ENCODE measurements at places on chromosomes 1 and 21.
A peak's percentile ranks its signal among the peaks of the same experiment; 100 is the strongest.

DNA sequence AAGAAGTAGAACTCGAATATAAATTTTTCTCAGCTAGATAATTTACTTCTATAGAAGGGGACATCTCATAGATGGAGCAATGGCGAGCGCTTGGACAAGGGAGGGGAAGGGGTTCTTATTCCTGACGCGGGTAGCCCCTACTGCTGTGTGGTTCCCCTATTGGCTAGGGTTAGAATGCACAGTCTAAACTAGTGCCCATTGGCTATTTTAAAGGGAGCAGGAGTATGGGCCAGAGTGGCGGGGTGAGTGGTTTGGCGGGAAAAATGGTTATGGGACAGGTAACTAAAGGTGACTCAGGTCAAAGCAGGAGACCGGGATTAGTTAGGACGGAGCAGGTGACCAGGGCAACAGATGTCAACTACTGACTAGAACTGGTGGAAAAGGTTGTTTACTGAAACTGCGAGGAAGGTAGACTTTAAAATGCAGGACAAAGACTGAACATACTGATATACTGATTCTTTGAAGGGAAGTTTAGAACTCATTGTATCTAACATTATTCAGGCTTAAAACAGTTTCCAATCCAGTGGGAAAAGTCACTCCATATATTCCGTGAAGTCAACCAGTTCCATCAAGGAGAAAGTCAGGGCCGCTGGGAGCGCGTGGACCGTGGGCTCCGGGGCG is 940 bp upstream of the ATAD3A start:
- peak; percentile 26 for DNase-seq

DNA sequence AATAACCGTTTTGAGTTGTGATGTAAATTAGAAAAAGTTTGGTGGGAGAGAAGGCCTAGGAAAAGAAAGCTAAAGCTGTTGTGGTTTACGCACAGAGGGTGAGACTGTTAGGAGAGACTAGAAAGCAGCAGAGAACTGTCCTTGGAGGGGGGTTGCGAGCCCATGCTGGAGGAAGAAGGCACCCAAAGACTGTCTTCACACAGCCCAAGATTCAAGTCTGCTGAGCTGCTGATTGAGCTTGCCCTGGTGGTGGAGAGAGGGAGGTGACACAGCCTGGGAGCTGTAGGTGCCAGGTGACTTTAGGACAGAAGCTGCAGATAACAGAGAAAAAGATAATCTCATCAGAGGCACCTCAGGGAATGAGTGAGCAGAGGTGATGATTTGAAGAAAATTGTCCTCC is 18.3 kb upstream of the TLR5 start:
- no peak for DNase-seq

DNA sequence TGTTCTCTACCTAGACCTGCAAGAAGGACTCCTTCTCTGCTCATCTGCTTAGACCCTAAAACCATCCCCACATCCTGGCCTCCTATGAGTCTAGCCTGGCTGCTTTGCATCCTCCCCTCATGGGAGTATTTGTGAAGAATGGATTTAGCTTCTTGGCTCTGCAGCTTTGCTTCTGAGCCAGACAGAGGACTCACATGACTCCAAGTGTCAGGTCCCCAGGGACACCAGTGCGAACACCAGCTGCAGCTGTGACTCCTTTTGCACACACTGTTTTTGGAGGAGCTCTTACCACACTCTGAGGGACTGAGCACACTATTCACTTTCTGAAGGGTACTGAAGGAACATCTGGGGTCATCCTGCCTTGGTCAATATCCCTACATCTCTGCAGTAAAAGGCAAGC is 131.8 kb upstream of the SGIP1 start:
- DNase-seq = no peak

- no peak for DNase-seq
These were observed 120.3 kb downstream of the TM2D1 start for GRCh38 chr1:61604684-61605083.

DNA sequence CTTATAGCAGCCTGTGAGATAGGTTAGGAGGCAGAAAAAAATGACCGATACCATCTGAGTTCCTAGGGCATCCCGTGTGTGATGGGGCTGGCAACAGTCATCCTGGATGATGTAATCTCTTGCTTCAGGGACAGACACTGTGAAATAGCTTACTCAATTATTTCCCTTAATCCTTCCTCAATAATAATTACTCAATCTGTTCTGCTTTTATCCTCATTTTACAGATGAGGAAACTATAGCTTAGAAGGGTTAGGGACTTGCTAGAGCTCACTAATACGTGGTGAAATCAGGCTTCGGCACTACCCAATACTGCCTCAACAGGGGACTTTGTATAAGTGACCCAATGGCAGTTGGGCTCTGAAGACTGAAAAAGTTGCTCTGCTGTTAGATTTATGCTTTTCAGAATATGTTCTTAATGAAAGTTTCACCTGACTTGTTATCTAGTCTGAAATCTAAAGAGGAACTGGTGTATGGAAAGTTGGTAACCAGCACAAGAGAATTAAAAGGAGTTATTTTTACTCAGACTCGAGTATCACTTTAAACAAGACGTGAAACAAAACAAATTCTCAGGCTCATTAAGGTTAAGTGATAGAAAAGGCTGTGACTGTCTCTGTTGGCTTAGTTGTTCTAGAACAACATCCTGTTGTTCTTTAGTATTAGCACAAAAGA is 14.4 kb downstream of the CD55 start:
- no peak for DNase-seq

Data from stimulated activated CD4-positive, alpha-beta T cell treated with anti-CD3 and anti-CD28 coated beads, Interleukin-2, amount 100 ng/mL, for 24 hours (primary cell).